ENCODE measurements at places on chromosomes 4 and X.

DNA sequence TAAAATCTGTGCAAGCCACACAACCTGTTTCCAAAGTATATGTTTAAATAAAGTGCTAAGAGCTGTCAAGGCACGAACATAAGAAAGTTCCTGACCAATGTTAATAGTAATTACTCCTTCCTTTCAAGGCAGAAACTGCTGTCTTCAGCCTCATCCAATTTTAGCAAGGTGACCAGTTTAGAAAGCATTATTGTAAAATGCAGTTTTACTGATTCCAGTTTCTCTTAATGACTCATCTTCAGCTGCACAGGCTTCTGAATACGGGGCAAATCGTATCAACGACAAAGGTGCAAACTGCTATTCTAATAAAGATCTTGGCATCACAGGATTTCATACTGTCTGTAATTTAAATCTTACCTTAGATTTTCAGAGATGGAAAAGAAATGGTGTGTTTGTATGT is 87.5 kb downstream of the PPP3CA start:
- peak; percentile 66 for DNase-seq

- no peak for DNase-seq
These were observed 20.5 kb downstream of the TMEM187 start for GRCh38 chrX:153993079-153993478.

DNA sequence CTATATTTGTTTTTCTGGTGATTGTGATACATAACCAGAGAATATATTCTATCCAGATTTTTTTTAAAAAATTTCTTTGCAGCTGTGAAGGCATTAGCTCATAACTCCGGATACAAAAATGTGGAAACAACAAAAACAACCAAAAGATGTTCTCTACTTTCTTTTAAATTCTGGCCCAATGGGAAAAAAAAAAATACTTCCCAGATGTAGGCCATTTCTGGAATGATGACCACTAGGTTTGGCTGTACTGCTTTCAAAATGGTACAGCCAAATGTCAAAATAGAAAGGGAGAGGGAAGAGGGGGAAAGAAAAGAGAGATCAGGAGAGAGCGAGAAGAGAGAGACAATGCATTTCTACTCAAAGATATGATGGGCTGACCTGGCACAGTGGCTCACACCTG is 14.6 kb downstream of the ANOS1 start:
- no peak for DNase-seq

DNA sequence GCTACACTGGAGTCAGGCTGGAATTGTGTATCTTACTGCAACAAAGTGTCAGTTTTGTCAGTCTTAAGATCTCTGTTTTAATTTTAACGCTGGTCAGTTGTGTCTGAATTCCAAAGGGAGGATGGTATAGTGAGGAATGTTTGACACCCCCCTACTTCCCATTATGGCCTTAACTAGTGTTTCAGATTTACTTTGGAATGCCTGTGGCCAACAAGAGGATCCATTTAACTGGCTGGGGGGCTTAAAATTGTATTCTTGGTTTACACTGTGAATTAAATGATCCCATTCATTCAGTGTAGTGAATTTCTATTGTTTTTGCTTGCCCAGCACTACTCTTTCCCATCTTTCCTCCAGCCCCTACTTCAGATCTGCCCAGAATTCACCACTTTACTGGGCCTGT is 75.8 kb upstream of the IQCM start:
- no peak for DNase-seq

Data from endothelial cell of umbilical vein (primary cell).